ENCODE measurements at places on chromosomes 3 and 15. TPM values are rescaled to one million over a fixed set of nuclear protein-coding genes. Genes with fewer than 3 reads are reported as not detected.

DNA sequence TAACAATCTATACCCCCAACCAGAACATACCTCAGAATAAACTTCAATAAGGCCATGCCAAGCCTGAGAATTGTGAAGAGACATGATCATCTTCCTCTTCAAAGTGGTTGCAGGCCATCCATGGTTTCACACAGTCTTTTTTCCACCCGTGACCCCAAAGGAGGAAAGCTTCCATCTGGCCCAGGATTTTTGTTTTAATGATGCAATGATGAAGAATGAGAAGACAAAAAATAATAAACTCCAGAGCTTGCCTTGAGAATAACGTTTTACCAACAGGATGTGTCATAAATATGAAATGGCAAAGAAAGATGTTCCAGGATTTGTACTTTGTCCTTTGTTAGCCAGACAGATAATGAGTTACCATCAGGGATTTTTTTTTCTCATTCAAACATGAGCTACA is 201.9 kb downstream of the WNT5A start:
- DNase-seq, result no peak

The GLDN gene
- total RNA-seq, result 10.8 TPM

DNA sequence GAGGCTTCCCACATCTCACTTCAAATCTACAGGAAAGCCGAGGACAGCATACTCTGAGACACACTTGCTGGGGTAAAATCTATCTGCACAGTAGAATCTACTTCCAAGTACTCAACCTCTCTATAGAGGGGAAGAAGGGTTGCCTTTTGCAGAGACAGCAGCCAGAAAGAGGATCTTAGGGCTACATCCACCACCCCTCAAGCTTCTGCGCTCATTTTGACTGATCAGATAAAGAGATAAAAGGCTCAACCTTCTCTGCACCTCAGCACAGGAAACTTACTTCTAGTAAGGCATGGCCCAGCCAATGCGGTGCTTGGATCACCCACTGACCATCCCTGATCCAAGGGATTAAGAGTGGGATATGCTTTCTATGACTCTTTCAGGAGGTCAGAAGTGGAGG is 6.9 kb upstream of the SLC9A9 start:
- DNase-seq, result no peak

- no peak for DNase-seq
These were observed 8.7 kb downstream of the SPCS1 start for GRCh38 chr3:52714335-52715302.

DNA sequence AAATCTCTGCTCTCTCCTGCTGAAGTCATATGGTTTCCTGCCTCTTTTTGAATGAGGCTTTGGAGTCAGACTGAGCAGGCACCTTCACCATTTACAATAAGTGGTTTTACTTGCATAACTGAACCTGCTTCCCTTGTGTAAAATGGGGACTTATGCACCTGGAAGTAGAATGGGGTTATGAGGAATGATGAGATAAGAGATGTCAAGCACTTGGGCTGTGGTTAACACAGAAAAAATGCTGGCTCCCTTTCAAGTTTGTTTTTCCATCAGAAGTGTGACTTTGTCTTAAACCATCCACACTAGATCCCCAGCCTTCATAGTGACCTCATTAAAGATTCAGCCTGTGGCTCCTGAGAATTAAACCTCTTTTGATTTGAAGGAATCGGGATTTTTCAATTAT is 5.2 kb downstream of the EXOSC7 start:
- DNase-seq, result no peak

The GADL1 gene
- total RNA-seq, result not detected

GRCh38 chr15:98311566-98312188 is 336.7 kb upstream of the IGF1R start:
- DNase-seq, result peak; percentile 74
